ENCODE measurements at places on chromosomes 6 and 20.

- DNase-seq = peak; percentile 35
Observed at GRCh38 chr6:152356662-152357061, 280.5 kb downstream of the SYNE1 start.

GRCh38 chr6:53257533-53257932 is 91.2 kb downstream of the ELOVL5 start:
- no peak for DNase-seq

- no peak for DNase-seq
Observed at GRCh38 chr6:117290173-117290846, 25.0 kb downstream of the VGLL2 start.

DNA sequence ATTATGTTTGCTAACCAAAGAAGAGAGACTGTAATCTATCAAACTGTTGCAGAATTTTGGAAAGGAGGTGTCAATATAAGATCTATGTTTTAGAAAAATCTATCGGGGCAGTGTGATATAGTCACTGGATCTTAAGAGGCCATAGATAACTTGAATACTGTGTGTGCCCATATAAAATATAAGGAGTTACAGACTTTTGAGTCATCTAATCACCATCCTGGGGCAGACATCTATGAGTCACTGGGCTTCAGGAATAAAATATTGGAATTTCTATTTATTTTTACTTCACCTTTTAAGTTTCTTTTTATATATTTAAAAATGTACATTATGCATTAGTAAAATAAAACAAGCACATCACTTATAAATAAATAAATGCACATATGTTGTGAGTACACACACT is 509.3 kb upstream of the MAN1A1 start:
- no peak for DNase-seq

DNA sequence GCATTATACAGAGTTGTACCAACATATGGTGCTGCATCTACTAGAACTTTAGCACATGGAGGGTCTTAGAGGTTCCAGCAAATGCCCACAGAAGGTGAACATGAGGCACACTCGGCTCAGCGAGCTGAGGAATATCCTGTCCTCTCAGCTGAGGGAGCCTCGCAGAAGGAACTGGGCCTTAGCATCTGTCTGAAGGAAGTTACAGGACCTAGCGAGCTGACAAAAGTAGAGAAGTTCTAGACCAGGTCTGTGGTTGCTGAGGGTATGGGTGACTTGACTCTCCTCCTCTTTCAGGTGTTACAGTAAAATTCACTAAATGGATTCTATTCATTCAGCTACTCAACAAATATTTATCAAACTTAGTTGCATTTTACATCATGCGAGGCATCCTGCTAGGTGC is 157.2 kb downstream of the ZDHHC14 start:
- no peak for DNase-seq

GRCh38 chr20:56781108-56781739 is 152.1 kb downstream of the TFAP2C start:
- no peak for DNase-seq

- no peak for DNase-seq
Observed at GRCh38 chr6:43877463-43878126, 107.6 kb downstream of the VEGFA start.

DNA sequence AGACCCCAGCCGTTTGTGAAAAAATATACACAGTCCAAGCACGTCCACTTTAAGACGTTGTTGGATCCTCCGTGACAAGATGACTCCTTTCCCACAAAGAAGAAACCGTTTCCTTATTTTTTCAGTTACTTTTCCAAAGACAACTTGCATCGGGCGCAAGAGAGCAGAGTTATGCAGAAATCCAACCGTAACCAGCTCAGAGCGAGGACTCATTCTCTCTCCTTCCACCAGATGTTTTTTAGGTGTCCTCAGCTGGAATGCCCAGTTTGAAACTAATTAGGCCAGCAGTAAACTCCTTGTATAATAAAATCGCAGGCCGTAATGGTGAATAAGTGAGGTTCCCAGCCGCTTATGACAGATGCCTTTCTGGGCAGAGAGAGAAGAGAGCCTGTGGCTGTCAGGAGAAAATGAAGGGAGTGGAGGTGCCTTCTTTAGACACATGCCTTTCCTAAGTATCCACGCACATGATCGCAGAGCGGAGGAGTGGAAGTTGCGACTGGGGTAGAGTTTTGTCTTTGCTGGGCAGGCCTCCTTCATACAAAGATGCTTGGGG is 2.8 kb downstream of the EYA2 start:
- DNase-seq = no peak

- no peak for DNase-seq
Observed at GRCh38 chr20:15446373-15446772, 1109.0 kb upstream of the FLRT3 start.

DNA sequence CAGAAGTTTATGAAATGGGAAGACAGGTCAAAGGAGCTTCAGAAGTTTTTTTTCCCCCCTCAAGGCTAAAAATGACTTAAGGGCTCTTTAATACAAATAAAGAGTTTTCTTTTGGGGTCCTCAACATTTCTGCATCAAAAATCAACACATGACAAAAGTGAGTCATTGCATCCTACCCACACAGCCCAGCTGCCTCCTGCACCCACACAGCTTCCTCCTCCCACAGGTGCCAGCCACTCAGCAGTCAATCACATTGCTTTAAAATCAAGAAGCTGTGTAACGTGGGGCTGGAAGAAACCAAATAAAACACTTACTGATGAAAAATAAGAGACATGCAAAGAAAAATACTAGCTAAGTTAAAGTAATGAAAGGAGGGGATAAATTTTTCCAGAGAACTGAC is 68.5 kb downstream of the MAP3K5 start:
- peak; percentile 31 for DNase-seq

- DNase-seq = no peak
Observed at GRCh38 chr6:44049989-44050871, 77.0 kb downstream of the MRPL14 start.

DNA sequence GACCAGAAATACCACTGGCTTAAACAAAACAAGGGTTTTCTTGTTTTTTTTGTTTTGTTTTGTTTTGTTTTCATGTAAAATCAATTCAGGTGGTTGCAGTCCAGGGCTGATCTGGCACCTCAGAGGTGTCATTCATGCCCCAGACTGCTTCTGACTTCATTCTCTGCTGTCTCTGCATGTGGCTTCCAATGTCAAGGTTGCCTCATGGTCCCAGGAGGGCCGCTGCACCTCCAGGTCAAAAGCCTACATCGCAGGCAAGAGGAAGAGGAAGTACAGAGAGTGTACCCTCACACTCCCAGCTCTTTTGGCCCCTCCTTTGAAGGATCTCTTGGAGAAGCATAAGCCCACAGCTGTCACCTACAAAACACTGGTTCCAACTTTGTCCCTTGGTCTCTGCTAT is 1.4 kb upstream of the BTN3A1 start:
- no peak for DNase-seq

DNA sequence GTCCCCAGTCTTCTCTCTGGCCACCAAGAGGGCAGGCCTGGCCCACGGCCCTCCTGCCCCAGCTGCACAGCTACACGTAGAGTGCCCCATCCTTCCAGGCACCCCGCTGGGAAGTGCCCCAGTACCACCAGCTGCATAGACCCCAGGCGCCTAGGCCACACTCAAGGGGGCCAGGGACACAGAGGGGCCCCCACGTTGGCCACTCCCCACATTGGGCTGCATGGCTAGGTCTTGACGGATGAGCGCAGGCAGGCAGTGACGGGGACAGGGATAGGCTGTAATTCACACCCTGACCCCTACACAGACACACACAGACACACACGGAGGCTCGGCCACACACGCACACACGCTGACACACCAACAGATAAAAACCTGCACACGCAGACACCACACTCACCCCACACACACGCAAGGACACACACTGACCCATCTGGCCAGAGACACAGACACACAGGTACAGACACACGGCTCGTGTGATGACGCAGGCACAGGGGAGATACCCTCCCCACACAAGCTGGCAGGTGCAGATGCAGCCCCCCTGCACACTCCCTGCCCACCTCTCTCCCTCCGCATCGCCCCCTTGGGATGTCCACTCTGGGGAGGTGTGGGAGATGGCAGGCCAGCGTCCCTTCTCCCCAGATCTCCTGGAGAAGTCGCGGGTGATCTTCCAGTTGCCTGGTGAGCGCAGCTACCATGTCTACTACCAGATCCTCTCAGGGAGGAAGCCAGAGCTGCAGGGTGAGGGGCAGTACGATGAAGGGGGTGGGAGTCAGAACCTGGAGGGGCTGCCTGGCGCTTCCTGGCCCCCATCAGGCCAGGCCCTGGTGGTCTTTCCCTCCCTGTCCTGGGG is 30.0 kb downstream of the MYH7B start:
- DNase-seq = no peak

DNA sequence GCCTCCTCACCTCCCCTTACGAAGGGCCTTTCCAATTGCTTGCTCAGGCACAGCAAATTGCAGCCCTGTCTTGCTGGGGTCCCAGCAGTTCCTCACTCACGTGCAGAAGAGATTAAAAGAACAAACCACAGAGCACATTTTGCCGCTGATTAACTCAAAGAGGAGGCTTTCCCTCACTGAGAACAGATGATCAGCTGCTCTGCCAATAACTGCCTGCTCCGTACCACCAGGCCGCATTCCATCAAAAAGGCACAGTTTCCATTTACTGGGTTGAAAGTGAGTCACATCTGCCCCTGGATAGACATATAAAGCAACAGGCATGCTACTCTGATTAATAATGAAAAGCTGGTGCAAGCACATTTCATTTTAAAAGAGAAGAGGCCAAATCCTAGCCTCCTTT is 446.8 kb downstream of the PTPRT start:
- DNase-seq = no peak

DNA sequence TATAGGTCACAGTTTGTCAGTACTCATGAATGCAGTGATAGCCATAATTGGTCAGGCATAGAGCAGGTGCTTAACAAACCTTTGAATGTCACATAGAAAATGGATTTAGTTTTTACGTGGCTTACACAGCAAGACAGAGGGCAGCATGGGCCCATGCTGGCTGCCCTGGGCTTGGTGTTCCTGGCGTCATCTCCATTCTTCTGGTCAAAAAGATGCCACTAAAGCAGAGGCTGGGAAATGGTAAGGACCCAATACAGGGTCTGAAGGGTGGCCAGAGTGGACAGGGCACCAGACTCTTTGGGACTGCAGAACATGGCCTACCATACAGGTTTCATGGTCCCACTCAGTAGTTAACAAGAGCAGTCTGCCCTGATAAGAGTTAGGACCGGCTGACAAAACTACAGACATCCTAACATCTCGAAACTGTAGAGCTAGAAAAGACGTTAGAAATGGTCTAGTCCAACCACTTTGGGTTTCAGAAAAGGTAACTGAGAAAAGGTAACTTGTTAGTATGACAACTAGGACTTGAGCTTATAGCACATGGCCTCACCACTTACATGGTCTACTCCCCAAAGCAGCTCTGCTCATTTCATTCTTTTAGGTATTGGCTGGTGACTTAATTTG is 22.6 kb downstream of the HEBP2 start:
- DNase-seq = no peak

GRCh38 chr6:166281104-166281503 is 27.1 kb downstream of the PRR18 start:
- DNase-seq = no peak

DNA sequence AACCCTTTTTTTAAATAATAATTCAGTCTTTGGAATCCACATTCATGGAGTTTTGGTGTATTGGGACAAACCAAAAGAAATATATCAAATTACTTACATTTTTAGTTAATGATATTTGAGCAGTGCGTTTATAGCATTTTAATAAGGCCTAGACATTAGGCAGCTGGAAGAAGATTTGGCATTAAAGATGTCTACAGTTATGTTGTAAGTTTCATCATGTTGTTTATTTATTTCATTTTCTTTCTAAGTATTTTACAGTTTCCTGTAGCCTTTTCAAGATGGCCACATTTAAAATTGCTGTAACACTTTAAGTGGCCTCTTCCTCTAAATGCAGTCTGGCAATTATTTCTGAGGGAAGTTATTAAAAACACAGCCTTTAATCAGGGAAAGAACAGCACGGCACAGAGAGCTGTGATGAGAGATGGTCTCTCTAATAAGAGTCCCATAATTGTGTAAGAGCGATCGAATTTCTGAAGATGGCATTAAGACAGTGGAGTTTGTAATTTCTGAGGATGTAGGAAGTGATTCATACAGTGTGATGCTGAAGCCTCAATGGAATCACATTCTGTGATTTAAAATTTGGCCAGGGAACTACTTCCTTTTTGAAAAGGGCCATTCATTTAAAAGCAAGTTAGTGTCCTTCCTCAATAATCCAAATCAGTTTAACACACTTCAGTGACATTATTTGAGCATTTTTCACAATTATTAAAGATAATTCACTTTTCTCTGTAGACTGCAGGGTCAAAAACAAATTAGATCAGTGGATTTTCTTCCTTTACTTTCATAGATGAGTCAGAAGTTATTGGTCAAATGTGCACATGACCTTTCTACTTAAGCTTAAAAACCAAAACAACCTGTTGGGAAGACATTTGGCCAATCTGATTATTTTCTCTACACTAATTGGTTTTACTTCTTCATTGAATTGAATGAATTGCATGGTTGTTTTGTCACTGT is 52.4 kb upstream of the EDN3 start:
- DNase-seq = no peak

GRCh38 chr20:58464838-58465237 is 50.4 kb downstream of the APCDD1L start:
- no peak for DNase-seq

GRCh38 chr6:43393602-43394001 is 24.2 kb upstream of the ZNF318 start:
- no peak for DNase-seq

GRCh38 chr6:111803371-111803770 is 69.9 kb downstream of the FYN start:
- no peak for DNase-seq

DNA sequence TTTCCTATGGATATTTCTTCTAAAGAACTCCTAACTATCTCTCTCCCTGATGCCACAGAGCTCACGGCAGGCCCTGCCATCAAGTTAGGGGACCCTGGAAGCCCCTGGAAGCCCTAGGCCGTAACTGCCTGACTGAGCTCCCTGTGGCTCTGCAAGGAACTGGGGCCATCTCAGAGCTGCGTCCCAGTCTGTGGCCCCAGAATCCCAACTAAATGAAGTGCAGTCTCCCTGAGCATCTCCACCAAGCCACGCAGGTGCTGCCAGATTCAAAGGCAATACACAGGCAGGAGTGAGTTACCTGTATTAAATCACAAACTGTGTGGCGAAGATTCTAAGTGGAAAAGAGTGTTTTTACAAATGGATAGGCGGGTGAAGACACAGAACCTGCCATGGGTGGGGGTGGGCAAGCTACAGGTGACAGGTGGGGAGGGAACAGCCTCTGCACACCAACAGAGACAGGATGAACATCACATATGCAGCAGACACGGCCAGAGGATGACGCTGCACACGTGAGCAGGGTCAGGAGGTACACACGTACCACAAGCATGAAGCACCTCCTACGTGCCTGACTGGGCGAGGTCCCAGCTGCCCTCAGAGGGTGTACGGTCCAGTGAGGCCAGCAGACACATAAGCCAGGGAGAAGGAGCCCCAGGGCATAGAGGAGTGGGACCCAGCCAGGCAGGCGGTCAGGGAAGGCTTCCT is 358.5 kb downstream of the ZFAND3 start:
- DNase-seq = no peak
